ENCODE measurements at places on chromosomes 2 and 18.
A peak's percentile ranks its signal among the peaks of the same experiment; 100 is the strongest.

DNA sequence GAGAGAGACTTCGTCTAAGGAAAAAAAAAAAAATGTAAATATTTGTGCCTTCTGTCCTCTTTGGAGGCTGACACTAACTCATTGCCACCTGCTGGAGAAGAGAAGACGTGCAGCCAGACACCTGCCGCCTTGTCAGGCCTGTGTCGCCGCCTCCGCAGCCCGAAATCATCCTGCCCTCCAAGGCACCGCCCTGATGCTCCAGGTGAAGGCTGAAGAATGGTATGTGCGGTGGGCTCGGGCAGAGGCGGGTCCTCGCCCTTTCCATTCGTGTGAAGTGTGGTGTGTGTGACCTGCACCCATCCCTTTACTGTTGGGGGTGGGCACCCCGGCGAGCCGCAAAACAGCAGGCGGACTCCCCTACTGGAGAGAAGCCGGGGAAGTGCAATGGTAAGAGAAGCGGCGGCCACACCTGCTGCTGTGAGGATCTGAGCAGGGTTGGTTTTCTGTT, 60.4 kb downstream of the FAM161A start:
- DNase-seq: peak; percentile 90

- no peak for DNase-seq
Observed at GRCh38 chr18:34783501-34783900, 73.4 kb downstream of the DTNA start.

GRCh38 chr2:37782721-37783371, 111.4 kb upstream of the CDC42EP3 start:
- no peak for DNase-seq

- no peak for DNase-seq
Observed at GRCh38 chr2:161983866-161984265, 90.1 kb downstream of the DPP4 start.

DNA sequence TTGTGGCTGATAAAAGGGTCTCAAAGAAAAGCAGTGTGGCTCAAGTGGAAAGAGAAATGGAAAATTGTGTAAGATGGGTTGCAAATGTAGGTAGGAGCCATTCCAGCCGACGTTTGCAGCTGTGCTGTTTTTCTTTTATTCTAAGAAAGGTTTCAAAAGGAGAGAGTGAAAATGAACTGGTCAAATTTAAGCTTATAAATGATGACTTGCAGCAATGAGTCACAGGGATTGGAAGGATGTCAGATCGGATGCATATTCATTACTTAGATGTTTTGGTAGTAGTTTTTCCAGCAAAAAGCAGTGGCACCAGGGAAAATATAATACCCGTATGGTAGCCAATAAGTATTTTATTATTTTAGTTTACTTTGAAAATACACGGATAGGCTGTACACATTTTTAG, 79.1 kb downstream of the LRRTM4 start:
- DNase-seq: no peak

DNA sequence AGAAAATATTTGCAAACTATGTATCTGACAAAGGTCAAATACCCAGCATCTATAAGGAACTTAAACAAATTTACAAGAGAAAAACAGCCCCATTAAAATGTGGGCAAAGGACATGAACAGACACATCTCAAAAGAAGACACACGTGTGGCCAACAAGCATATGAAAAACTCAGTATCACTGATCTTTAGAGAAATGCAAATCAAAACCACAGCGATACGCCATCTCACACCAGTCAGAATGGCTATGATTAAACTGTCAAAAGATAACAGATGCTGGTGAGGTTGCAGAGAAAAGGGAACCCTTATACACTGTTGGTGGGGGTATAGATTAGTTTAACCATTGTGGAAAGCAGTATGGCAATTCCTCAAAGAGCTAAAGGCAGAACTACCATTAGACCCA, 64.3 kb upstream of the RBMS1 start:
- no peak for DNase-seq

- DNase-seq: no peak
Observed at GRCh38 chr18:49769047-49769728, 44.1 kb downstream of the ACAA2 start.

DNA sequence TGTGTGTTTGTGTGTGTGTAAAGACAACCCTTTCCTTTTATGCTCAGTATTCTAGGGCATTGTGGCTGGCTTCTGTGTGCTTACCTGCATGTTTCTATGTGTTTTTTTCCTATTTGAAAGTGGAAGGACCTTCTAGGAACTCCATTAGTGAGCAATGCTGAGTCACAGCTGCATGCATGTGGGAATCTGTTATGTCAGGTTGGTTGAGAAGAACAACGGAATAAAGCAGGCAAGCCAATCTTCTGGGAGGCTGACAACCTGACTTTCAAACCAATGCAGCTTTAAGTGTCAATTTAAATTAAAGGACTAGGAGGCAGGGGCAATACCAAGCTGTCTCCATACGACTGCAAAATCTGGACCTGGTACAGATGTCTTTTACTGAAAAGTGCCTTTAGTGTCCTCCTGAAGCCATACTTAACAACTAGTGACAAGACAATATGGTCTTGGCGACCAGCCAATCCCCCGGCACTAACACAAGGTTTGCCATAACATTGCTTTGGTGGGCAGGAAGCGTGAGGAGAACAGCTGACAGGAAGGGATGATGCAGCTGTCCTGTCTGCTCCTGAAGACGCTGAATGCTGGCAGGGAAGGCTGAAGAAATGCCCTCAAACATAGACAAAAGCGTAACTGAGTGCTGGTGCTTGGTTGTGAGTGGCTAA, 514.7 kb upstream of the CDH7 start:
- no peak for DNase-seq

All from ELF-1 (cell line).